ENCODE measurements at places on chromosomes 4 and X.

DNA sequence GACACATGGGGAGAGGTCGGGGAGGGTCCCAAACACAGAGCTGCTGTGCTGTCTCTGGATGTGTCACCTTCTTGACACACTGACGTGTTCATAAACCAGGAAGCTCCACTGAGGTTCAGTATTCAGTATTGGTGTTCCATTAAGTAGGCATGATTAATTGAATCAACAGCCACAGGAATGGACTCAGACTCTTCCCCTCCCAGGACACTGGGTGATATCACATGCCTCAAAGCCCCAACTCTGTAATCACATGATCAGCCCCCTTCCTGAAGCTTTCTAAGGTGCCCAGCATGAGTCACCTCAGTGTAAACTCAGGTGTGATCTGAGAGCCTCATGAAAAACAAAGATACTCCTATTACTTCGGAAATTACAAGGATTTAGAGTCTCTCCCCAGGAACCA lies 21.1 kb upstream of the HNRNPD start:
- no peak for DNase-seq

DNA sequence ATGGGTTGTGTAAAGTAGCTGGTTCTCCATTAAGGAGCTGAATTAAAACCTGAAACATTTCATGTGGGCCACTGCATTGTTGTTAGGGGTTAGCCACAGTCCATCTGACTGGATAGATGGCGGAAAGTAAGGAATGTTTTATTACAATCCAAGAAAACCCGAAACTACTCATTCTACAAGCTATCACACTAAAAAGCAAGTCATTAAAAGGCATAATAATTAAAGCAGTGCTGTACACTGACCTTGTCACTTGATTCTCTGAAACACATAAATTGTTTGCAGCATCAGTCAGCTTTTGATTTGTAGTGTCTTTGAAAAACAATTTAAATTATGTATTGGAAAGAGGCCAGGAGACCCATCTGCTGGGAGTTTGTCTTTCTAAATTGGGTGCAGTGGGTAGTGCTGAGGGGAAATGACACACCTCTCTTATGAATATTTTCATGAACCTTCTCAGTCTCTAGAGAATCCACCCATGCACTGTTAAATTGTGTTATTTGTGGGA lies 75.7 kb upstream of the ANK2 start:
- DNase-seq: no peak

DNA sequence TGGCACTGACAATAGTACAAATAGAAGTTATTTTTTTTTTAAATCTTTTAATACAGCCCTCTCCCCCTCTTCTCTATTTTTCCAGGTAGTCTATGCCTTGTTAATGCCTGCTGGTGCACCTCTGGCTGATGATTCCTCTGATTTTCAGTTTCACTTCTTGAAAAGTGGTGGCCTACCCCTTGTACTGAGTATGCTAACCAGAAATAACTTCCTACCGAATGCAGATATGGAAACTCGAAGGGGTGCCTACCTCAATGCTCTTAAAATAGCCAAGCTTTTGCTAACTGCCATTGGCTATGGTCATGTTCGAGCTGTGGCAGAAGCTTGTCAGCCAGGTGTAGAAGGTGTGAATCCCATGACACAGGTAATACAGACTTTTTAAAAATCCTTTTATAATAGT lies 99.1 kb downstream of the USP9X start:
- DNase-seq: no peak

- no peak for DNase-seq
Measured at GRCh38 chr4:78591404-78591803, 39.8 kb downstream of the ANXA3 start.

DNA sequence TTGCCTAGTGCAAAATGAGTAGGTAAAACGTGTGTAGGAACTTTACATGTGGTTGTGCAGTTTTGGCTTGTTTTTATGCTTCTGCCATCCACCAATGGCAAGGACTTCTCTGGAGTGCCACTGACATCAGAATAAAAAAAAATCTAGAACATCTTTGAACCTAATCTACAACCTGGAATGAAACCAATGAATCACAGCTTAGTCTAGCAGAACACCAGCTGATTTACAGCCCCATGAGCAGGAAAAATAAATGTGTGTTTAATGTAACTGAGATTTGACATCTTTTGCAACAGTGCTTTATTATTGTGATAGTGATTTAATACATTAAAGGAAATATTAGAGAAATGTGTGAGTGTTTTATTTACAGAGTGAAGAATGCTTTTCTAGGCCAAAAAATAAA lies 995.1 kb downstream of the PCDH7 start:
- DNase-seq: no peak

DNA sequence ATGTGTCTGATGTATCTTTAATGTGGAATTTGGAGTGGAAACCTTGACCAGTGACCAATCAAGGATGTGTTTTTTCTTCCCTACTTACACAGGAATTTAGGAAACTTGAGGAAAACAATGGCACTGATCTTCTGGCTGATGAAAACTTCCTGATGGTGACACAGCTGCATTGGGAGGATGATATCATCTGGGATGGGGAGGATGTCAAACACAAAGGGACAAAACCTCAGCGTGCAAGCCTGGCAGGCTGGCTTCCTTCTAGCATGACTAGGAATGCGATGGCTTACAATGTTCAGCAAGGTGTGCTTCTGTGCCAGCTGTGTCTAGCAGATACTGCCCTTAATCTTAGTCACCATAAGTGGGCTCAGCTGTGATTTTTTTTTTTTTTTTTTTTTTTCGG lies 12.6 kb downstream of the TAF1 start:
- no peak for DNase-seq

DNA sequence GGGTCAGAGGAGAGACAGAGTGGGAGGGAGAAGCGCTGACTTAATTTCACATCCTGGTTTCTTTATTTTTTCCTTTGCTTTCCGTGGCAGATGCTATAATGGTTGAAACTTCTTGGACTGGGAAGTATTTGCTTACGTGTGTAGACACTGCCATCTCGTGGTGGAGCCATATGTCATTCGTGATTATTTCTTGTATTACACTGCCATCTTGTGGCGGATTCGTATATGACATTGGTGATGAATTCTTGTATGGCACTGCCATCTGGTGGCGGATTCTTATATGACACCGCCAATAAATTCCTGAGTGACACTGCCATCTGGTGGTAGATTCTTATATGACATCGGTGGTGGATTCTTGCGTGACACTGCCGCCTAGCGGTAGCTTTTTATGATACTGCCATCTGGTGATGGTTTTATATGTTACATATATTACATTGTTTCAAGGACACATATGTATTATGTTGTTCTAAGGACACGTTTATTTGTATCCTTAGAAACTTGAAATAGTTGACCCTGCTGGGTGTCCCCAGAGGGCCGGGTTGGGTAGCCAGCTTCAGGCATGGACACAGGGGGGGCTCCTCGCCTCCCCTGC lies 37.3 kb upstream of the CLCN4 start:
- DNase-seq: peak; percentile 21

GRCh38 chrX:57353472-57354132 lies 67.1 kb downstream of the FAAH2 start:
- DNase-seq: no peak
